ENCODE measurements at places on chromosomes 3 and 15.

DNA sequence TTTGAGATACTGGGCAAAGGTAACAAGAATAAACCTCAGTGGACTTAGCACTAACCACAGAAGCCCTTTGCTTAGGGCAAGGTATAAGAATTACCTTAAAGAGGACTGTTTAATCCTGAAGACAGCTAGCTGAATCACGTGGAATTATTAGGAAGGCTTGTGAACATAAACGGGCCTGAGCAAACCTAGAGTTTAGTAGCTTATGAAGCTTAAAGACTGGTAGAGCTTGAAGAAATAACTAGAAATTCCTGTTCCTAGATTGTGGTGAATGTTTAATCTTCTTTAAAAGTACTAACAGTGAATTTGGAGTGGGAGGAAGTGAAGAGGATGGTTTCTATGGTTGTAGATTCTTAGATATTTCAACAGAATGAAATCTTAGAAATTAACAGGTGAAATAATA lies 428.9 kb upstream of the THRB start:
- DNase-seq = no peak
- no peaks in the 10 kb centered on the region for H3K4me1 ChIP-seq
- H3K4me3 ChIP-seq = no peak overlapping the region

DNA sequence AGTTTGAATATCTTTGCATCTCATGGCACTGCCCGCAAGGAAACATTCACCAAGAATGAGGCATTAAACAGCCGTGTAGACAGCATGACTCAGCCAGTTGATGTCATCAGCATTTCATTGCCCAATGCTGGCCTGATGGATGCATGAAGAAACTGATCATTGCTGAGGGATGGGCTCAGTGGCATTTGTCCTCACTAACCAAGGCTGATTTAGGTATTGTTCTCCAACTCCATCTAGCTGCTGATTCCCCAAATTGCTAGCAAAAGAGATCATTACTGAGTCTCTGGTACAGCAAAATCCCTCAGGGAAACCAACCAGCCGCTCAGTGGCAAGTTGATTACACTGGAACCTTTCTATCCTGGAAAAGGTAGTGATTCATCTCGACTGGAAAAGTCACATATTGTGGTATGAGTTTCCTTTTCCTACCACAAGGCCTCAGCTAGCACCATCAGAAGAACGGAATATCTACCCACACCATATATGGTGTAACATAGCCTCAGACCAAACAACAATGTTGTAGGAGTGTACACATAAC lies 186.5 kb upstream of the GAP43 start:
- H3K27me3 ChIP-seq = no peaks in the 10 kb centered on the region
- H3K4me1 ChIP-seq = no peaks in the 10 kb centered on the region
- no peak overlapping the region for H3K27ac ChIP-seq
- H3K36me3 ChIP-seq = no peaks in the 10 kb centered on the region

- DNase-seq = no peak
- H3K4me1 ChIP-seq = no peaks in the 10 kb centered on the region
- no peaks in the 10 kb centered on the region for H3K27me3 ChIP-seq
- H3K4me3 ChIP-seq = peak overlapping the region; percentile 89
Observed at GRCh38 chr3:101512396-101512645, 691 bp downstream of the SENP7 start.

- H3K27me3 ChIP-seq = peaks cover 28% of the 10 kb centered on the region
- H3K36me3 ChIP-seq = no peaks in the 10 kb centered on the region
- H3K4me3 ChIP-seq = no peak overlapping the region
- H3K27ac ChIP-seq = no peak overlapping the region
- no peaks in the 10 kb centered on the region for H3K4me1 ChIP-seq
Observed at GRCh38 chr15:92409006-92409405, 15.3 kb downstream of the ST8SIA2 start.

GRCh38 chr3:172181932-172182586 lies 142.7 kb downstream of the FNDC3B start:
- no peaks in the 10 kb centered on the region for H3K27me3 ChIP-seq
- H3K4me3 ChIP-seq = no peak overlapping the region
- H3K4me1 ChIP-seq = peaks cover 10% of the 10 kb centered on the region
- H3K36me3 ChIP-seq = peaks cover 14% of the 10 kb centered on the region
- H3K27ac ChIP-seq = peak overlapping the region; percentile 13

GRCh38 chr3:123120573-123120972 lies 53.7 kb downstream of the PDIA5 start:
- no peak overlapping the region for H3K27ac ChIP-seq
- peaks cover 1% of the 10 kb centered on the region for H3K4me1 ChIP-seq
- no peaks in the 10 kb centered on the region for H3K27me3 ChIP-seq
- no peak overlapping the region for H3K4me3 ChIP-seq
- peaks cover 90% of the 10 kb centered on the region for H3K36me3 ChIP-seq
- DNase-seq = no peak

Data from mesenchymal stem cell (in vitro differentiated cells and primary cell).